ENCODE measurements at places on chromosomes 16 and 17.
A peak's percentile ranks its signal among the peaks of the same experiment; 100 is the strongest.

DNA sequence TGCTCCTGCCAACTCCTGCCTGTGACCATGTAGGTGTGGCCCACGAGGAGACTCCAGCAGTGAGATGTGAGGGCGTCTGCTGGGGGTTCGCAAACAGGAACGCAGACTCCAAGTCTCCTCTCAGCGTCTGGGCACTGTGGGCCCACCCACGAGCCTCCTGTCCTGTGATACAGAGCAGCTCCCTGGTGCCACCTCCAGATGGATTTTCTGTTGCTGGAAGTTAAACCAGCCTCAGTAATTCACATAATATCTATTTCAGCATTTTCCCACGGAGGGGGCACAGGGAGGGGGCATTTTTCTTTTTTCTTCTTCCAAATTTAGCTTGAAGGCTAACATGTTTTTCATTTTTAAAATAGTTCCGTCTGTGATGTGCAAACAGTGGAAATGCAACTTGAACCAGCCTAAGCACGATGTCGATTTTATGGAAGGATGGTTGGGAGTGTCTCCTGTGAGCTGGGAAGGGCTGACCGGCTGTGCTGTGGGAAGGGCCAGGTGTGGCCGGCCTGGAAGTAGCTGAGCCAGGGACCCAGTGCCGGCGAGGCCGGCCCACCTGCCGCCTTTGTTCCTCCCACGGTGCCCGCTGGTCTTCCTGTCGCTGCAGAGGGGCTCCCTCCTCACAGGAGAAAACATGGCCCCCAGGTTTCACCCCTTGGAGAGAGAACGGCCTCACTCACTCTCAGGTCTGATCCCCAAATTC is 3.9 kb upstream of the RAB40B start:
- no peaks in the 10 kb centered on the region for H3K4me1 ChIP-seq
- no peak overlapping the region for H3K4me3 ChIP-seq
- no peak overlapping the region for H3K27ac ChIP-seq
- DNase-seq, result no peak
- peaks cover 4% of the 10 kb centered on the region for H3K27me3 ChIP-seq

DNA sequence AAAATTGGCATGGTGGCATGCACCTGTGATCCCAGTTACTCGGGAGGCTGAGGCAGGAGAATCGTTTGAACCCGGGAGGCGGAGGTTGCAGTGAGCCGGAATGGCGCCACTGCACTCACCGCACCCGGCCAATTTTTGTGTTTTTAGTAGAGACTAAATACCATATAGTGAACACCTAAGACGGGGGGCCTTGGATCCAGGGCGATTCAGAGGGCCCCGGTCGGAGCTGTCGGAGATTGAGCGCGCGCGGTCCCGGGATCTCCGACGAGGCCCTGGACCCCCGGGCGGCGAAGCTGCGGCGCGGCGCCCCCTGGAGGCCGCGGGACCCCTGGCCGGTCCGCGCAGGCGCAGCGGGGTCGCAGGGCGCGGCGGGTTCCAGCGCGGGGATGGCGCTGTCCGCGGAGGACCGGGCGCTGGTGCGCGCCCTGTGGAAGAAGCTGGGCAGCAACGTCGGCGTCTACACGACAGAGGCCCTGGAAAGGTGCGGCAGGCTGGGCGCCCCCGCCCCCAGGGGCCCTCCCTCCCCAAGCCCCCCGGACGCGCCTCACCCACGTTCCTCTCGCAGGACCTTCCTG is at the start of gene HBQ1:
Gene HBQ1 (plus strand): TSS at position 359 of the 575 bp plus-strand sequence. CDS start 28 bp downstream, at position 387.
- peak within 1 kb of the TSS; percentile 52 for H3K4me3 ChIP-seq
- H3K4me1 ChIP-seq, result no peaks in the 10 kb centered on the region
- peaks cover 34% of the 10 kb centered on the region for H3K27me3 ChIP-seq
- peaks cover 2% of the 10 kb centered on the region for H3K36me3 ChIP-seq

DNA sequence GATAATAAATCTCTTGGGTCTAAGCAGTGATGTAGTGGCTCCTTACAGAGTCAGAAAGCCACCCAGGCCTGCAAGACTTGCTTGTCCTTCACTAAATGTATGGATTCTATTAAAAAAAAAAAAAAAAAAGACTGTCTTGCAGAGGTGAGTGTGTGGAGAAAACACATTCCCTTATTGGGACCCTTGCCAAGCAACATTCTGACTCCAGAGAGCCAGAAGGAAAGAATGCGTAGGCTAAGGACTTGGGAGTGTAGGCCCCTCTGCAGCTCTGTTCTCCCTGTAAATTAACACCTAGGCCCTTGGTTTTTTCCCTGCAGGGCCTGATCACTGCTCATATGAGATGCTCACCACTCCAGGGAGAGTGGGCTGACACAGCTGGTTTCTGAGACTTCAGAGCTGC is 17.8 kb downstream of the SCPEP1 start:
- H3K4me1 ChIP-seq, result no peaks in the 10 kb centered on the region
- no peak for DNase-seq
- H3K27me3 ChIP-seq, result no peaks in the 10 kb centered on the region
- no peak overlapping the region for H3K27ac ChIP-seq
- H3K36me3 ChIP-seq, result peaks cover 8% of the 10 kb centered on the region
- H3K4me3 ChIP-seq, result no peak overlapping the region

GRCh38 chr16:46911038-46911437 is 26.9 kb downstream of the GPT2 start:
- H3K36me3 ChIP-seq, result peaks cover 87% of the 10 kb centered on the region
- no peaks in the 10 kb centered on the region for H3K4me1 ChIP-seq
- no peak overlapping the region for H3K27ac ChIP-seq
- H3K4me3 ChIP-seq, result no peak overlapping the region
- no peak for DNase-seq
- no peaks in the 10 kb centered on the region for H3K27me3 ChIP-seq

Measured in H9 (cell line).